A172 (cell line): ENCODE measurements at places on chromosomes 2 and 18. TPM values are rescaled to one million over a fixed set of nuclear protein-coding genes. Genes with fewer than 3 reads are reported as not detected.

ZNF2 gene
- total RNA-seq = 4.1 and 6.7 TPM in 2 replicates

- DNase-seq = no peak
Observed at GRCh38 chr2:108377815-108378630, at the start of gene SULT1C4. SULT1C4 (plus strand) TSS chr2:108377954; CDS start chr2:108378338, 384 bp downstream.

DNA sequence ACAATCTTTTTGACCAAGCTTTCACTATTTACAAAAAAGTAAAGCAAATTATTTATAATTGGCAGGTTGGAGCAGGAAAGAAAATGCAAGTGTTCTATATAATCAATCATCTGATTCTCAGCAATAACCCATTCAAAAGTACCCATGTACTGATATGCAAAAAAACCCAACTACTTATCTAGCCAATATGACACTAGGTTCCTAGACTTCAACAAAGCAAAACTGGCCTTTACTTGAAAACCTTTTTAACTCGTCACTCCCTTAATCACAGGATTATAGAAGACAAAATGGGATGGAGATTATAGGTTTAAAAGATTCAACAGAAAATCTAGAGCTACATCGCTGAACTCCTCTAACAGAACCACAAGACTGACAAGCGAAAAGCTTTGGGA lies 3.6 kb downstream of the TLK1 start:
- no peak for DNase-seq

SERPINB3 gene
- not detected in 2 replicates for total RNA-seq

GREB1 gene
- total RNA-seq = 2.8 and 3.4 TPM in 2 replicates

LYPD6B gene
- total RNA-seq = 0.38 TPM in 1 of 2 replicates, not detected in the other

DNA sequence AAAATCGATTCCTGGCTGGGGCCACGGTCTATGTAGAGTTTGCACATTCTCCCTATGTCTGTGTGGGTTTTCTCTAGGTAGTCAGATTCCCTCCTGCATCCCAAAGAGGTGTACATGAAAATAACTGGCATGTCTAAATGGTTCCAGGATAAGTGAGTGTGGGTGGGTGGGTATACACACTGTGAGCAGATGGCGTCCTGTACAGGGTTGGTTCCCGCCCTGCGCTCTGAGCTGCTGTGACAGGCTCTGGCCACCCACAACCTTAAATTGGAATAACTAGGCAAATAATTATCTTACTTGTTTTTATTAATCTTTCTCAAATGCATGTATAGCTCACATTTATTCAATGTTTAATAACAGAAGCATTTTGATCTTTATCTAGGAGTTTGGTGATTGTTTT lies 16.3 kb downstream of the THOC1 start:
- no peak for DNase-seq

- DNase-seq = no peak
Observed at GRCh38 chr2:7724336-7724735, 807.1 kb downstream of the RNF144A start.

DNA sequence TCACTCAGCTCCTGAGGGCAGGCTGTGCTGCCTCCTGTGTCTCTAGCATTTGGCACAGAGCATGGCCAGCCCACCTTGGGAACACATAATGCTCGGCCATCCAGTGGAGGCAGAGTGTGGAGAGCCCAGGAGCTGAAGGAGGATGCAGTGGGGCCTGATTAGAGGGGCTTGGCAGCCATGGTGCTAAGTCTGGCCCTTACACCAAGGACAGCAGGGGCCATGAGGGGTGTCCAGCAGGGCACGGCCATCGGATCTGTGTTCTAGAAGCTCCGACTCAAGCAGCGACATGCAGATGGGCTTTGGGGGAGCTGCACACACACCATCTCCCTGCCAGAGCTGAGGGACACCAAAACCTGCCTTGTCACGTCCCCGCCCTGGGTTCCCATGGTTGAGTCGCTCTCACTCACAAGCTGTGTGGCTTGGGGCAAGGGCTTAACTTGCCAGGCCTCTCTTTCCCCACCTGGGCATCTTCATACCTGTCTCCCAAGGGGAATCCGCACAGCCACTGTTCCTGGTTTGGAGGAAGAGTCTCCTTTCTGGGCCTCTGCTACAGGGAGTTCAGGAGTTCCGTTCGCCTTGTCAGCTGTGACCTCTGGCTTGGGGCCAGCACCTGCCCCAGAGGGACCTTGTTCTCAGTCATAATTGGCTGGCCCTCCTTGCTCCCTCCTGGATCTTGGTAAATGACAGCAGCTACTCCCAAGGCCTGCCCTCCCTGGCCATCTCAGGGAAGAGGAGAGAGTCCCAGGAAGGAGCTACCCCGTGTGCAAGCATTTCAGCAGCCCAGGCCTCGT lies 1.3 kb upstream of the TOGARAM2 start:
- no peak for DNase-seq

GRCh38 chr18:12837747-12838146 lies 46.3 kb downstream of the PTPN2 start:
- no peak for DNase-seq
